ENCODE measurements at places on chromosomes 6 and 20.

DNA sequence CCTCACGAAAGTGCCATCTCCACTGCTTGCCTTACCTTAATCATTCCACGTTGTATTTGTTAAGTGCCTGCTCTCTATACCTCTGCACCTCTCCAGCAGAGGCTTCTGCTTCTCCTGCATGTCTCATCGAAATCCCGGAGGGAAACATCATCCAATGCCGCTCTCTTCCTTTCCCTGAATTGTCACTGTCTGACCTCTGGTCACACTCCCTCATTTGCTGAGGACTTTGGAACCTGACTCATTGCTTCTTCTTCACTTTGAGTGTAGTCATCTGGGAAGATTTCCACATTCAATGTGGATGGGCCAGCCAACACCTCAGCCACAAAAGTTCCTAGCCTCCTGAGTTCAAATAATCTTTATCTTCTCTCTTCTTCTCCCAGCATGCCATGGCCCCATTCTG, 78.9 kb upstream of the BEND6 start:
- DNase-seq: no peak

DNA sequence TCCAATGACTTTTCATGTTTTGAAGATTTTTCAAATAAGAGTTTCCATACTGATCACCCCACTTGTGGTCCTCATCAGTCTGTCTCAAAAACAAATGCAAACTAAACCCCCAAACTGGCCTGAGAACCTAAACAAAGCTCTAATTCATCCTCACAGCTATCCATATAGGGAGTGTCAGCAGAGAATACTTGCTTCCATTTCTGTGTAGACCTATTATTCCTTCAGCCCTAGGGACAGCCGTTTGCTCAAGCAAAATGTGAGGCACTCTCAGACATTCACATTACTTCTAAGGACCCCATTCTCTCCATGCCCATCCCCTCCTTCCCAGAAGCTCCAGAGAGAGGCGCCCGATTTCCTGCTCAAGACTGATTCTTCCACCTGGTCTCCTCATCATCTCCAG, 24.6 kb downstream of the DNAAF9 start:
- no peak for DNase-seq

- DNase-seq: no peak
Observed at GRCh38 chr6:157530126-157530525, 149.1 kb downstream of the ZDHHC14 start.

DNA sequence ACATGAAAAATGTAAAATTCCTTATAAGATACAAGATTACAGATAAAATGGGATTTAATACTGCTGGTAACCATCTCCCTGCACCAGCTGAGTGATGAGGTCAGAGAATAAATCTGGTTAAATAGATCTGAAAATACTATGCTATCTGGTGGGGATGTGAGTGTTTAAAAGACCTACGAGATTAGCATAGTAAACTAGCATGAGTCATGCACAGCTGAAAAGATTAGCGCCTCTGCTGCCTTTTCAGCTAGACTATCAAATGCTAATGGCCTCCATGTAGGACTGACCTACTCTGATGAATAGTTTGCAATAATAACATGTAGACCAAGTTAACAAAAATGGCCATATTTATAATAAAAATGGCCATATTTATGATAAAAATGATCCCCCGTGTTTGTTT, 553.3 kb downstream of the C6orf118 start:
- DNase-seq: no peak

GRCh38 chr6:51495096-51495495, 592.3 kb downstream of the PKHD1 start:
- no peak for DNase-seq

DNA sequence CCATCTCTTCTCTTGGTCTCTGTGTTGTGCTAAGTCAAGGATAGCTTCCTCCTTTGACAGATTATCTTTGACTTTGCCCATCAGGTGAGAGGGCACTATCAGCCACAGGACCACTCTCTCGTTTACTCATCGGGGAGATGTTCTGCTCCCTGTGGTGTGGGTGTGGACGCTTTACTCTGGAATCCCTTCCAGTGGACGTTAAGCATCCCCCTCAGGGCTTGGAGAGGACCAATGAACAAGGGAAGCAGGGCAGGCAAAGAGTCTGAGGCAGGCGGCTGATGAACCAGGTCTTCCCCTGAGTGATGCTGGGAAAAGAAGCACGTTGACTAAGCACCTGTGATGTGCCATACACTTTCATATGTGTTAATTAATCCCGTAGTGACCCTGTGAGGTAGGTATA, 21.0 kb upstream of the RNF24 start:
- DNase-seq: no peak

DNA sequence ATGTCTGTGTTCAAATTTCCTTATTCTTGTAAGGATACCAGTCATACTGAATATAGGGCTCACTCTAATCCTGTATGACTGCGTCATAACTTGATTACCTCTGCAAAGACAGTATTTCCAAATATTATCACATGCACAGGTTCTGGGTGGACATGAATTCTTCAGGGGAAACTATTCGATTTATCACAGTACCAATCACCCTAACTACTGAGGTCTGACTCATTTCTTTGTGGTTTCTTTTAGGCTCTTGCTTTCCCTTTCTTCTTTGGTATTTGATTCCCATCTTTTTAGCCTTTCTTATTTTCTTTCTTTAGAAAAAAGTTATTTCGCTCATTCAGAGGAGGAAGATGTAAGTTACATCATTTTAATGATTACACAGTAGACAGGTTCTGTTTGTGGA, 40.3 kb upstream of the TBX18 start:
- DNase-seq: no peak

DNA sequence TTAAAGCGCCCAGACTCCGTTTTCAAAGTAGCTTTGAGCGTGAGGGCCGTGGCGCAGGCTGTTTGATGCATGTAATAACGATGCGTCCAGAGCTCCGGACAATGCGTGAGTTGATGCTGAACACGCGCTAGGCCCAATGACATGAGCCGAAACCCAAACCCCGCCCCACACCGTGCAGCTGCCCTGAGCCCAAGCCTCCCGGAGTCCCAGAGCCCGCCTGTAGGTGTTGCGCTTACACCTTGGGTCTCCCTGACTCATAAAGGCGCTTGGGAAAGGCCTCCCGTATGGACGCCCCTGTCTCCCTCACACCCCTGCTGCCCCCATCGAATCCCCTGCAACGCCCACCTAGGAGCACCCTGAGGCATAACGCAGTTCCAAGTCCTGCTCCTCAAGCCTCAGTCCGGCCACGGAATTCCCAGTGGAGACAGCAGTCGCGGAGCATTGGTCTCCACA, 87.6 kb downstream of the ERMARD start:
- no peak for DNase-seq

DNA sequence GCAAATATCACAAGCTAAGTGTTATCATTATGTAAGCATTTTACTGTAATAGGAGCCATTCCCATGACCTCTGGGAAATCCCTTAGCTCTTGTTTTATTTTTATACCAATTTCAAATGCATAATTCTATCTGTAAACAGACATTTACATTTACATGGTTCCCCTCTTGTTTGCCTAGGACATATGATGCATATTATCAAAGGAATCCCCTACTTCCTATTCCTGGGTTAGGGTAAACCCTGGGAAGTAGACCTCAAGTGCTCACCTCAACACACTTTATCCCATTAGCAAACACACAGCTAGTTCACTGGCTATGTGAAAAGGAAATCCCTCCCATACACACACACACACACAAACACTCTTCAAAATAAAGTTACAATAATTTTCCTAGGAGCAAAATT, 27.1 kb downstream of the PDE10A start:
- DNase-seq: no peak

- no peak for DNase-seq
Observed at GRCh38 chr6:34692280-34692679, 4.3 kb downstream of the ILRUN start.

- peak; percentile 20 for DNase-seq
Observed at GRCh38 chr6:33428966-33429749, 9.3 kb downstream of the SYNGAP1 start.

DNA sequence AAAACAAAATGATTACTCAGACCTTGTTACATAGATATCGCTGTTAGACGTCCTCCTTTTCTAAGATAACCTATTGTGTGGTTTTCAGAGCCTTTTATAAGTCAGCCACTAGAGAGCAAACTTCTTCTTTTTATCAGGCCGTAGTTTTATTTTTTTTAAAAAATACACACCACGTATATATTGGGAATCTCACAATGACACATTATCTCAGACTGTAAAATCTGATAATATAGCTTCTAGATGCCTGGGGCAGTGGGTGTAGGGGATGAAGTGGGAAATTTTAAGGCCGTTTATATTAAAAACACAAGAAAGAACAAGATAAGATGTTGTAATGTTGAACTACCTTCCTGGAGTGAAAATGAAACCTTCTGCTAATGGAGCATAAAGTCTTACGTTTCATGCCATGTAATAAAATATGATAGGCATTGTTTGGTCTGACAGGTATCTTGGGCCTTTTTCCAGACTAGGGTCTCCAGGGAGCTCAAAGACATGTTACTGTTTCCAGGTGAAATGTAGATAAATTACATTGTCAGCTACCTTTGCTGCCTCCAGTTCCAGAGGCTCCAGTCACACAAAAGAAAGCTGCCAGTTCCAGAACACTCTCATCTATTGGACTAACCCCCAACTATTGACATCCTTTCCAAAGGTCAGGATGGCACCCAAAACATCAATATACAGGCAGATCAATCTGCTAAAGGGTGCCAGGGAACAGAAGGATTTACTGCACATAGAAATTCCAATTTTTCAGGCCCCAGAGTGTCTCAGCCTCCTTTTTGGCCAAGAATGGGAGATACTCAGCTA, 130.2 kb upstream of the AKIRIN2 start:
- peak; percentile 43 for DNase-seq

DNA sequence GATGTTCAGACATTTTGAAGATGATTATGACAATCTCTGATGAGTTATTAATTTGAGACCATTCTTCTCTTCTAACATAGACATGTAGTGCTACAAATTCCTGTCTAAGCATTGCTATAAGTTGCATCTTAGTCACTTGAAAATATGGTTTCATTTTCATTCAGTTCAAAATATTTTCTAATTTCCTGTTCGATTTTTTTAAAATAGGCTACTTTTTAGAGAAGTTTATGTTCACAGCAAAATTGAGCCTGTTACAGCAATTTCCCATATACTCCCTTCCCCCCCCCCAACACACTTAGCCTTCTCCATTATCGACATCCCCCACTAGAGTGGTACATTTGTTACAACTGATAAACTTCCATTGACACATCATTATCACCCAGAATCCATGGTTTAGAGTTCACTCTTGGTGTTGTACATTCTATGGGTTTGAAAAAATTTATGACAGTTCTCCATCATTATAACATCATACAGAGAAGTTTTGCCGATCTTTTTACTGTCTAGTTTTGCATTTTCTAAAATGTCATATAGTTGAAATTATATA, 31.2 kb downstream of the PLAGL1 start:
- no peak for DNase-seq

DNA sequence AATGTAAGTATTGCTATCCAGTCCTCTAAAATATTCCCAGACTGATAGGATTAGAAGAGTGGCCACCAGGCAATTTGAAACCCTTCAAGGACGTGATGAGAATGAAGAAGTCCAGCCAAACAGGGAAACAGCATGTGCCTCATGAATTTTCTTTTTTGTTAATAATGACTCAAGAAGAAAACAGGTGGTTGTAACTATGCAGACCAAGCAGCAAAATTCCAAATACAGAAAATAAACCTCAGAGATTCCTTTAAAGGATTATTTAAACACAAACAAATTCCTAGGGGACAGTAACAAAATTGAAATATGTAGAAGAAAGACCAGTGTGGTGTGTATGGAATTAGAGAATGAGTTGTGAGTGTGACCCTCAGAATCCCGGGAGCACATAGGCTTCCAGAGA, 239.2 kb downstream of the KCNQ5 start:
- no peak for DNase-seq

DNA sequence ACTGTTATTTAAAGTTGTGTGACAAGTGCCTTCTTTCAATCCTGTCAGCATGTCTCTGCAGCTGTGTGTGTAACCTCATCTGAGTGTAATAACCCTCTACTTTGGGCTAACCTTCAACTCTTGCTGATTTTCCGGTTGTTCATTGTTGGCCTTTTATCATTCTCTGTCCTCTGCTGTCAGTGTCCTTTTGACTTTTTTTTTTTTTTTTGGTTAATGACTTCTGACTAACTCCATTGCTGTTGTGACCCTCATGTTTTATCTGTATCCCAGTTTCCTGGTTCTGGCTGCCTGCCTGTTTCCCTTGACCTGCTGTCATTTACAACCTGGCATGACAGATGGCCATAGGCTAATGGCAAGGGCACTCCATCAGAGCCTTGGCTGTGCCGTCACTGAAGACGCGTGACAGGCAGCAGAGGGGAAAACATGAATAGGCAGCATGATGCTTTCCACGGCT, 145.7 kb upstream of the MAN1A1 start:
- no peak for DNase-seq

DNA sequence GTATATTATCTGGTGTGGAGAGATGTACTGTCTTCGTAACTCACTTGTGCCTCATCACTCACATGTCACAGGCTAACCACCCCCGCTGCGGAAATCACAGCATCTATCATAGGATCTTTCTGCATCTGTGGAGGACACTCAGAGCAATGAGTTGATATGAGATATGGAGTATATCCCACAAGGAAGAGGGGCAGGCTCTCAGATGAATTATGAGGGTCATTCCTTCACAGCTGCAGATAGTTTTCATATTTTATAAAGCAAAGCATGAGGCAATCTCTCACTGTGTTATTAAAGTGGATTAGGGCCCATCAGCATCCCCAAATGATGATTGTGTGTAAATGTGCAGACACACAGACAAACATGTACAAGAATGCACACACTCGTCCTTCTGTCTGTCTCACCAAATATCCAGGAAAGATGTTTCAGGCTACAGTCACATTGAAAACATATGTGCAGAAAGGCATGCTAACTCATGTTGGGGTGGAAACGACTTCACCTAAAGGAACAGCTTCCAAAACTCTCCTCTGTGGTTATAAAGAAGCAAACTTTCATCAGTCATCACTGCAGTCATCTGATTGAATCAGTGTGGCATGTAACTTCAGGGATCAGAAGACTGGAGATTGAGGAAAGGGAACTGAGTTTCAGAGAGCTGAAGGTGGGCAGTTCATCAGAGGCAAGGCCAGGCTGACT, 164.7 kb downstream of the FOXC1 start:
- DNase-seq: no peak

DNA sequence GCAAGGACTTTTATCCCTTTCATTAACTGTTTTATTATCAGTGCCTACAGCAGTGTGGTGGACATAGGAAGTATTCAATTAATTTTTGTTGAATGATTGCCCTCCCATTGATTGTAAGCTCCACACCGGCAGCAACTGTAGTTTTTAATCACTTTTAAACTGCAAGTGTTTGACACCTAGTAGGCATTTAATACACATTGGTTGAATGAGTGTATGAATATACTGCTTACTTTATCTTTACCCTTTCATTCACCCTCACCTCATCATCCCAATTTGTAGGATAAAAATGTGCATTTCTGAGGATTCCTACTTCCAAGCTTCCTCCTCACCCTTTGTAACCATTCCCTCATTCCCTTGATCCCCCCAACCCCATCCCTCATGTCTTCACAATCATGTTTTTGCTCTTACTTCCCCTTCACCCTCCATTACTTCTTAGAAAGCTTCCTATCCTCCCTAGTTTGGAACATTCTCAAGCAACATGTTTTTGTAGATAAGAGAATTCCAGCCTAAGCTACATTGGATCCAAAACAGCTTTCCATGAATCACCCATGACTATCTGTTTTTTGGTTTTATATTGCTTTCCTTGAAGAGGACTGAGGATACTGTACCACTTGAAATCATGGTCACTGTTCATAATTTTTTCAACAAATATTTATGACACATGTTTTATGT, 955 bp upstream of the SLC26A8 start:
- no peak for DNase-seq

GRCh38 chr20:58847463-58847862, 3.2 kb downstream of the GNAS-AS1 start:
- DNase-seq: no peak
